Muscle of back (tissue), 13 donors: ENCODE measurements at places on chromosomes 2 and 18.

DNA sequence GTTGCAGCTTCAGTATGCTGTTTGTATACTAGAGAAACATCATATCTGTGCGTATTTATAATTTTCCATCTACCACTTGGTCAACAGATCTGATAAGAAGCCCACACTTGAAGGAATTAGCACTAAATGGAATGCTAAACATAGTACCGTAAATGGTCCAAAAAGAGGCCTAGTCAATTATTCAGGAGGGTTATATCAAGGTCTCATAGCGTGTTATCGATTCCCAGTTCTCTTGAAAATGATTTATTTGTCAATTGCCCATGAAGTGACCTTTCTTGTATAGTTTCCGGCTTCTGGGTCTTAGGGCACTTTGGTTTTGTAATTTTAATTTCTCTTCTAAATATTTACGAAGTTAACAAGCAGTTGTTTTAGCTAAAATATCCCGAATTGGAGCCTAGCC lies 18.4 kb downstream of the SH3RF3 start:
- no peak for DNase-seq

DNA sequence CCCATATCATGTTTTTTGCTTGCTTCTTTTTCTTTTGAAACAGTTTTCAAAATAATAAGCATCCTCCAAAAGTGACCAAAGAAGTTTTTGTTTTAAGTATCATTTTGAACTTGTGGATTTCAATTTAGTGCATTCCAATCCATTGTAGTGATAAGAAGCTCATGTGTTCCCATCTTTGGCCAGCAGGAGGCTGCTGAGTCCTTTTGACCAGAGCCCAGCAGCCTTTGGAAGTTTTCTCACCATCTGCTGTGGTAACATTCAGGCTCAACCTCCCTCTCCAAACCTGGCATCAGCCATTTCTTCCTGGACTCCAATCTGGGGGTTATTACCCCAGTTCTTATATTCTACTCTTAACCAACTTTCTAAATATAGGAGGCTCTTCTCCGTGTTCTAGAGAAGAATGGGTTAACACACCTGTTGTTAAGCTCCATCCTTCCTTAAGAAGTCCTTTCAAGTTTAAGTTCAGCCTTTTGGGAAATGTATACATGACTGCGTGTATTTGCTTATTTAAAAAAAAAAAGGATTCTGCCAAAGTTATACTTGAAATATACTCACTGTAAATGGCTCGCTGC lies 39.0 kb upstream of the MAL start:
- peak; percentile 63 for DNase-seq

DNA sequence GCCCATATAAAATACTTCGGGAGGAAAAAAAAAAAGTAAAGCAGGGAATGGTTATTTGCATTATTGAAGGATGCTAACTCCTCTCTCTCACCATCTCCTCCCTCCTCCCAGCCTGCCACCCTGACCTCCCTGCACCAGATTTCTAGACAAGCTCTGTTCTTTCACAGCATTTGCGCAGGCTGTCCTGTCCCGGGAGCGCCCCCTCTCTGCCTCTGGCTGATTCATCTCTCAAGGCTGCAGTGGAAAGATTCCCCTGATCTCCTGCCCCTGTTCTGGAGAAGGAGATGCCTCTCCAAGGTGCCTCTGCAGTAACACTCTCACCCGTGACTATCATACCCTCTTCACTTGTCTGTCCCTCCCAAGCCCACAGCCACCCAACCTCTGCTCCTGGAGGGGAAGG lies 38.5 kb downstream of the COL4A4 start:
- DNase-seq: no peak

GRCh38 chr2:42503291-42503690 lies 9.5 kb upstream of the KCNG3 start:
- DNase-seq: no peak
